GM10248 (cell line): ENCODE measurements at places on chromosomes 2 and 18.
A peak's percentile ranks its signal among the peaks of the same experiment; 100 is the strongest.

GRCh38 chr2:173161040-173161439 is 85.4 kb downstream of the MAP3K20 start:
- DNase-seq: no peak

DNA sequence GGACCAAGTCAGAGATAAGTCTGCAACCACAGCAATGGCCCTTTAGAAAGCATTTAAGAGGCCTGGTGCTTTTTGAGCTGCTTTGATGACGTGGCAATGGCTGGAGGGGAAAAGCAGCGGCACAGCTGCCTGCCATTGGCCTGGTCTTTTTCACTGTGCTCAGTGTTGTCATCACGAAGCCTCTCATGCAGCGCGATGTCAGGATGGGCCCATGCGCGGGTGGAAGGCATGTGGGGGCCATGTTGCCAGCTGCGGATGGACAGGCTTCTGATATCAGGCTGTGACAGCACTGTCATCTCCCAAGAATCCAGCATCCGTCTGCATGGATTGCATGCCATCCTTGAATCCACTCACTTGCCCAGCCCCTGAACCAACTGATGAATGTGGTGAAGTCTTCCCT is 204.5 kb downstream of the ACKR3 start:
- no peak for DNase-seq

DNA sequence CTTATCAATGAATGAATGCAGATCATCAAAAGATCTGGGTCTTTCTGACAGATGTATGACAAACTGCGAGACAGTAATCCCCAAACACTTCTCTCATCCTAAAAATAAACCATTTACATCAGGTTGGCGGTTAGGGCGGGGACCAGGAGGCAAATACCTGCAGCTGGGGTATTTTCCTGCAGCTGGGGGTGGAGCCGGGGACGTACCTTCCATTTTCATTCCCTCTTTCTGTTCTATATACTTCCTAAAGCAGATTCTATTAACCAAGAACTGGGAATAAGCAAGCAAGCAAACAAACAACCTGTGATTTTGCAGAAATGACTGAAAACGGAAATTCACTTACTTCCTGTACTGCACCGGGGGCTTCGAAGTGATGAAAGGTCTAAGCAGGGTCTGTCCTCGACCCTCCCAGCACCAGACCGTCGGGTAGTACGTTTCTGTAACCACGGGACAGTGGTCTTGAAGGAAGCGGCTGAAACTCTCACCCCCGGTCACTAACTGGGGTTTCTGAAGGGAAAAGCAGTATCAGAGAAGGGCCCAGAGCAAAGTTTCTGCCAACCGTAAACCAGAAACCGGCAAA is 1.2 kb downstream of the ABHD3 start:
- peak; percentile 51 for DNase-seq

GRCh38 chr18:12628706-12629702 is 28.9 kb downstream of the SPIRE1 start:
- no peak for DNase-seq

GRCh38 chr2:210593166-210593565 is 36.8 kb downstream of the CPS1 start:
- DNase-seq: no peak

DNA sequence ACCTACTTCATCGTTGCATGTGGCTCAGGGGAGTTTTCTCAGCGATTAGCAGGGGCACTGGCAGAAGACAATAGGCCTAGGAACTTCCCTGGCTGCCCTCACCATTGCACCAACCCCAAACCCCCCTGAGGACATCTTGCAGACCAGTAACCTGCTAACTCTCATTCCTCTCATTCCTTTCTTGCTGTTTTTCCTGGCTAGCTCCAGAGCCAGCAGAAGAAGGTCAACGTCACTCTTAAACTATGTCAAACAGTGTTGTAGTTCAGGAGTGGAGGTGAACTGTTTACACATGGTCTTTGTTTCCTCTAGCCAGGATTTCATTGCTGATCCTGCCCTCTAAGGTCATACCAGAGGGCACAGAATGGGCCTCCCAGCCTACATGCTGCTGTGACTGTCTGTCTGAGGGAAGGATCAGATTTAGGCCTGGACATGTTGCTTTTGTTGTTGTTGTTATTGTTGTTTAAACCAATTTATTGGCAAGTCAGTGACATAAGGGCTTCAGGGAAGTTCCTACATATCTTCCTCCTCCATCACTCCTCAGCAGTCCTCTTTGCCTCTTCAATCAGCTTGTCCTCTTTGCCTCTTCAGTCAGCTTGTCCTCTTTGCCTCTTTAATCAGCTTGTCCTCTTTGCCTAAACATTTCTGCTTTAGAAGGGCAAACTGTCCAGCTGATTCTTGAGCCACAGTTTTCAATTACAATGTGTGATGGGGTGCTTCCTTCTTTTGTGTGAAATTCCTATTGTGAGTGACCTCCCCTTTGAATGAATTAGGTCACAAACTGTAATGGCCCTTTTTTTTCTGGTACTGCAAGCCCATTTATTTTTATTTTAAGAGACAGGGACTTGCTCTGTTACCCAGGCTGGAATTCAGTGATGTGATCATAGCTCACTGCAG is 471.9 kb upstream of the TNP1 start:
- DNase-seq: no peak
